ENCODE measurements at places on chromosomes 5 and 9. TPM values are rescaled to one million over a fixed set of nuclear protein-coding genes. Genes with fewer than 3 reads are reported as not detected.

DNA sequence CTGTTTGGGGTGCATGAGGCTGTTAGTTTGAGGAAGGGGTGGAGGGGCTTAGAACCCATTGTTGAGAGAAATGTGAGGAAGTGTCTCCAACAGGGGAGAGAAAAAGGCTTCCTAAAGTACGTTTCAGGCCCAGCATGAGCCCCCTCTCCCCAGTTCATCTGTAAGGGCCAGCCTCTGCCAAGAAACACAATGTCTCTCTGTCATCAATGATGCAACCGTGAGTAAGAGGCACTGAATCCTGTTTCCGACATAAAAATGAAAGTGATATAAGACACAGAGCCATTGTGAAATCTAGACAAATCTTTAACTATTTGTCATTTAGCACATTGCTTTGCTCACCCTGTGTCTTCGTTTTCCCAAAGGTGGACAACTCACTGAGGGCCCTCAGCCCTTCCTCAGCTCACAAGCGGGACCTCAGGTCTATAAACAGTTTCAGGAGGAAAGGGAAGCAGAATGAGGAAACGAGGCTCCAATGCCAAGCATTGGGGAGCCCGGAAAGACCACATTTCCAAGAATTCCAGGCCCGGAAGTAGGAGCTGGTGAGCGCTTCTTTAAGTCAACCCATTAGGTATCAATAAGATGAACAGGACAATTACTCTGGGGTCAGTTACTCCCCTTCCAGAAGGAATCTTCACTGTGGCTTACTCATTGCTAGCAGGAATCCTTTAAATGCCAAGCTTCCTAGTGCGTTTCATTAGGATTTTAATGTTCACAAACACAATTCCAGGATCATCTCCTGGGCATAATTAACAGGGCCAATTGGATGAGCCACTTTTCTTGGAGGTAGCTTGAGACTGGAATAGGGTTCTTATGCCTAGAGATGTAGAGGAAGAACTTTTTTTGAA lies 59.0 kb upstream of the KLF4 start:
- DNase-seq: peak; percentile 28

GKAP1 gene
- polyA plus RNA-seq: 4.3 TPM

- DNase-seq: no peak
These were observed 384.5 kb upstream of the CDH6 start for GRCh38 chr5:30808996-30809395.

- DNase-seq: peak; percentile 24
These were observed 201.2 kb upstream of the GAS1 start for GRCh38 chr9:87148331-87149104.

DNA sequence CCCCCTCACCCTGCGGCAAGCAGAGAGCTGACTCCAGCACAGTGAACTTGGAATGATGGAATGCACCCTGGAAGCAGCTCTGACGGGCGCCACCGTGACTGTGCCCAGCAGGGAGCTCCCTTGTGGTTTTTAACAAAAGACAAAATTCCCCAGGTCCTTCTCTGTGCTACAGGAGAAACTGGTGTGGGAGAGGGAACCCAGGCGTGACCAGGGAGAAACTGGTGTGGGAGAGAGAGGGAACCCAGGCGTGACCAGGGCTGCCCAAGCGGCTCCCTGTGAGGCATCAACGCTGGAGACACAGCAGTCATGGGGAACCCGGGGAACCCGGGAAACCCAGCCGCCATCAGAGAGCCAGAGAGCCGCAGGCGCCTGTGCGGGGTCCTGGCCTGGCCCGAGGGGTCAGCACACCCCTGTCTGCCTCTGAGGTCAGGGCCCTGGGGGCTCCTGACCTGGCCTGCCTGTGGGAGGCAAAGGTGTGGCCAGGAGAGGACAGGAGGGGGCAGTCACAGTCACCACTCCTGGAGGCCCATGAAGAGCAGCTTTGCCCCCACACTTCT lies 3.1 kb upstream of the AHRR start:
- DNase-seq: no peak

PTPRD gene
- 2.7 TPM for polyA plus RNA-seq

KIF20A gene
- 2.5 TPM for polyA plus RNA-seq

- DNase-seq: no peak
These were observed 320 bp downstream of the PCDHB1 start for GRCh38 chr5:141051521-141051866.

TYRP1 gene
- polyA plus RNA-seq: 0.10 TPM

GRCh38 chr9:128921881-128922763 lies 1.3 kb downstream of the PHYHD1 start:
- peak; percentile 76 for DNase-seq

GMCL2 gene
- not detected for polyA plus RNA-seq

GRCh38 chr9:23812673-23813072 lies 13.4 kb downstream of the ELAVL2 start:
- no peak for DNase-seq

DNA sequence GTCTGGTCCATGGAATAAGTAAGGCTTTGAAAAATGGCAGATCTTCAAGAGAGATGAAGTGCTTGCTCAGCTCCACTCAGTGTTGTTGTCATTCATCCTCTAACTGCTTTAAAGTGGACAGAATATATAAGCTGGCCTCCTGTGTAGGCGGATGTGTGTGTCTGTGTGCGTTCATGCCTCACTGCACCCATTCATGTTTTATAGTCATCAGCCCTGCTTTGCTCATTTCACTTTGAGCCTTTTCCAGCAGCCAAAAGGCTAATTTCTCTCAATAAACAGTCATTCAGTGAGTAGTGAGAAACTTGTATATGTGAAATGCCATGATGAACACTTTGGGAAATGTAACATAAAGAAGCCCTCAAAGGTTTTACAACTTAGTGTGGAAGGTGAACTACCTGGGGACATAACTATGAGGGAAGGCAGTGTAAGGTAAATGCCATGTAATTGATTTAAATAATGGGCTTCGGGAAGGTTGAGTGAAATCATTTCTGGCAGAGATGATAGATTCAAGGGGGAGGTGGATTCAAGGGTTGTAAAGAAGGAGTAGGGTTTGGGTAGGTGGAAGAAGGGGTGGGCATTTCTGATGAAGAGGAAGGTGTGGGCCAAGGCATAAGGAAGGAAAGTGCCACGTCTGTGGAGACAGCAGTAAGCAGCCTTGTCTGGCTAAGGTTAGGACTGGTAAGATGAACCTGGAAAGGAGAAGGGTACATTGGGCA lies 15.7 kb downstream of the TTC23L start:
- no peak for DNase-seq

UBAP2 gene
- 4.6 TPM for polyA plus RNA-seq

TAF9 gene
- polyA plus RNA-seq: 60.3 TPM

PITX1 gene
- polyA plus RNA-seq: 5.4 TPM

GRCh38 chr5:7845557-7845956 lies 5.4 kb downstream of the CFAP90 start:
- no peak for DNase-seq

GALNT12 gene
- polyA plus RNA-seq: 17.2 TPM

DNA sequence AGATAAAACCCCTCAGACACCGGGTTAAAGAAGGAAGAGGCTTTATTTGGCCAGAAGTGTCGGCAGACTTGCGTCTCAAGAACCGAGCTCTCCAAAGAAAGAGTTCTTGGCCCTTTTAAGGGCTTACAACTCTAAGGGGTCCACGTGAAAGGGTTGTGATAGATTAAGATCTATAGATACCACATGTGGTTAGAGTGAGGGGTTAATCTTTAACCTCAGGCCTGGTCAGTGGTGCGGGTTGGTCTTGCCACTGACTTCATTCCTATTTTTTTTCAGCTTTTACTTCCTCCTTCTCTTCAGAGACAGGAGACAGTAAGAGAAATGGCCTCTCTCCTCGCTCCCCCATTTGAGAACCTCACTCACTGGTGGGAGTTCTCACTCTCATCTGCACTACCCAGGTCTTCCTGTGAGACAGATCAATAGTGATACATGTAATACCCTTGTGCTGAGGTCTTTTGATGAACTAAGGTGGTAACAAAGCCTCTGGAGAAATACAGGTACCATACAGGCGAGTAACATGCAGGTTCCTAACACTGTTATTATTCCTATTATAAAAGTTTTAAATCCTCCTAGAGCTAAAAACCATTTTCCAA lies 52.4 kb upstream of the COX7C start:
- peak; percentile 9 for DNase-seq
